ENCODE measurements at places on chromosomes 5 and 9. TPM values are rescaled to one million over a fixed set of nuclear protein-coding genes. Genes with fewer than 3 reads are reported as not detected.

- no peak for DNase-seq
Measured at GRCh38 chr5:167261309-167262100, 1029.9 kb upstream of the WWC1 start.

DNA sequence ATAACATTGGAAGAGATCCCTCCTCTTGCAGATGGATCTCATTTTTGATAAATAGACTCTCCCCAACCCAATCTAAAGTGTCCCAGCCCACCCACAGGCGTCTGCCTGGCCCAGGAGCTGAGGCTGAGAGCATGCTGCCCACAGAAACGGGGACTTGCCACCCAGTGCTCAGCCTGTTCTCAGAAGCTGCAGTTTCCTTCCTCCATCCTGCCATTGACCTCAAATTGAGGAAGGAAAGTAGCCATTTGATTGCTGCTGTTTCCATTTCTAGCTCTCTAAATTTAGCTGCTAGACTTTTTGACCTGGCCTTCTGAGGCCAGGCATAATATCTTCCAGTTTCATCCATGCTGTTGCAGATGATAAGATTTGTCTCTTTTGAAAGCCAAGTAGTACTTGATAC, 31.1 kb upstream of the FRMD3 start:
- no peak for DNase-seq

- no peak for DNase-seq
Measured at GRCh38 chr5:125331987-125332598, 585.7 kb upstream of the ZNF608 start.

GRCh38 chr9:106110483-106110882, 416.1 kb downstream of the TMEM38B start:
- DNase-seq: no peak

DNA sequence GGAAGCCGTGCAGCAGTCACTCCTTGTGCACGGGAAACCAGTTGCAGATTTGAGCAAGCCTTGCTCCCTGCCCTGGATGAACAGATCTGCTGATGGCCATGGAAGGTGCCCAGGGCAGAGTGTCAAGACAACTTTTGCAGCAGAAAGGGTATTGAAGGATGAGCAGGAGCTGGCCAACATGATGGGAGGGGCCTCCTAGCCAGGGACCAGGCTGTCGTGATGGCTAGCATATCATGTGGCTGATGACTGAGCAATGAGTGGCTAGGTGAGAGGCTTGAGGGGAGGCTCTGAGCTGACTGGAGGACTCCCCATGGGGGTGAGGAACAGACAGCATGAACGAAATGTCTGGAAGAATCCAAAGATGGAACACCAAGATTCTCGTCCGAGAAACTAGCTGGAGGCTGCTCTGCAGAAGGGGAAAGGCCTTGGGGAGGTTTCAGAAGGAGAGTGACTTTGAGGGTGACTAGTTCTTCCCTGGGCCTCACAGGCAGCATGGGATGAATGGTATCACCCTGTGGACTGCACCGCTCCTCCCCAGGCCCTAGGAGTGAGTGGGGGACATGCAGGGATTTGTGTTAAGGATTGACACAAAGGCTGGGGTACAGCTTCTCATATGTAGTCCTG, 18.5 kb downstream of the PPARGC1B start:
- DNase-seq: no peak

- DNase-seq: no peak
Measured at GRCh38 chr5:178086266-178086665, 27.1 kb upstream of the N4BP3 start.

- DNase-seq: no peak
Measured at GRCh38 chr5:34716986-34717385, 60.9 kb downstream of the RAI14 start.

- no peak for DNase-seq
Measured at GRCh38 chr5:158897444-158898160, 202.1 kb downstream of the EBF1 start.

DNA sequence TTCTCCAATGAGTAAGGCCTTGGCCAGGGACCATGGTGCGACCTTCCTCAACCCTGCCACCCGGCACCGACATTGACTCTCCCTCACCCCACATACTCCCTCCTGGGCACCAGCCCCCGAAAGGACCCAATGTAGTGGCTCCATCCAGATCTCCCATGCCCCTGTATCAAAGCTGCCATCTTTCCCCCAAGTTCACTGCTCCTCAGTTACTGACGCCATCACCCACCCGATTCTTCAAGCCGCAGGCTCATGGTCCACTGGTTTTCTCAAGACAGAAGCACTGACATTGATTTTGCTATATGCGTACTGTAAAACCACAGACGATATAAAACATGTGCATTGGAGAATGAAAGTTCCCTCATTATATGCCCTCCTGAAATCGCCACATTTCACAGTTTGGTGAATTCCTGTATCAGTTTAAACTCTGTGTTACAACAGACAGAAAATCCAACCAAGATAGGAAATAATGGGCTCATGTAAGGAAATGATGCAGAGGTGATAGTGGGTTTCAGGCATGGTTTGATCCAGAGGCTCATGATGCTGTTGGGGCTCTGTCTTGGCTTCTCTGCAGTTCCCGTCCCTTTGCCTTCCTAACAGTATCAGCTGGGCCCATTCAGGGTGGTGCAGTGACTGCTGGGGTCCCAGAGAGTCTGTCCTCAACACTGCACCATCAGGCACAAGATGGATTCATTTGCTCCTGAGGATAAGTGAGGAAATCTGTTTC, 207.3 kb upstream of the IER5L start:
- DNase-seq: no peak

FAM78A gene
- total RNA-seq: 3.7 TPM

PIP5KL1 gene
- total RNA-seq: 0.21 TPM
